ENCODE measurements at places on chromosomes 13 and 19.

- no peak for DNase-seq
Observed at GRCh38 chr13:107209824-107210722, 642.1 kb upstream of the ARGLU1 start.

GRCh38 chr19:8638078-8638619 is 7.7 kb downstream of the NFILZ start:
- no peak for DNase-seq

DNA sequence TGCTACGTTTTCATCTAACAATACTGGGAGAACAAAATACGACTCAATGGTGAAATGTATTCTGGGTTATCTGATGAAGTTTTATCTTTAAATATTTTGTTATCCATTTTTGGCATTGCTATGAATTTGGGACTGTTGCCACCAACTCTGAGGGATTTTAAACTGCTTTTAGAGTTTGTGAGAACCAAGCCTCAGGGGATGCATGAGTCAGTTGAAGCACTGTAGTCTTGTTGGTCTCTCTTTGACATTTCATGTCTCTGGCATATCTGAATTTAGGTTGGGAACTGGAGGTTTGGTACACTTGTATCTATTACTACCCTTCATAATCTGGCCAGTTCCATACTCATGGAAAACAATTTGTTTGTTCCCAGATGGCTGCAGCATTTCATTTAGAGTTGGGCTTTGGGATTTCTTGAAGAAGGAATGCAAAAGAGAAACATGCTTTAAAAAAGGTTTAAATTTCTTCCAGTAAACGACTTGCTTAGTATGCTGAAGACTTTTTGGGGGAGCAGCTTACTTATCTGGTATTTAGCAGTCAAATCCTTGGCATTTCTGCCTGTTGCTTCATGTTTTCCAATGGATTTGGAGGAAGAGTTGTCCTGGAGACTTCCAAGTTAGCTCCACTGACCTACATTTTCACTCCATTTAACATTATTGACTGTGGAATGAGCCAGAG is 28.9 kb downstream of the ARHGEF7 start:
- DNase-seq: no peak

GRCh38 chr19:39660661-39661060 is 4.9 kb downstream of the LGALS16 start:
- DNase-seq: no peak

DNA sequence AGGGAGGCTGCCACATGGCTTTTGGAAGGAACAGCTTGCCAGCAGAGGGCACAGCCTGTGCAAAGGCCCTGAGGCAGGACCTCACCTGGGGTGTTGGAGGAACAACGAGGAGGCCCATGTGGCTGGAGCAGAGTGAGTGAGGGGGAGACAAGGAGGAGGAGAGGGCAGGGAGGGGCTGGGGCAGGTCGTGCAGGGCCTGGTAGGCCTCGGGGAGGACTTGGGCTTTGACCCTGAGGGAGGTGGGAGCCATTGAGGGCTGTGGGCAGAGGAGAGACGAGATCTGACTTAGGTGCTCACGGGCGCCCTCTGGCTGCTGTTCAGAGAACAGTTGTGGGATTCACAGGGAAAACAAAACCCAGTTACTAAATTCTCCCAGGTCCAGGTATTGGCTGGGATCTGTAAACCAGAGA is 25.2 kb downstream of the ZNRF4 start:
- DNase-seq: no peak

DNA sequence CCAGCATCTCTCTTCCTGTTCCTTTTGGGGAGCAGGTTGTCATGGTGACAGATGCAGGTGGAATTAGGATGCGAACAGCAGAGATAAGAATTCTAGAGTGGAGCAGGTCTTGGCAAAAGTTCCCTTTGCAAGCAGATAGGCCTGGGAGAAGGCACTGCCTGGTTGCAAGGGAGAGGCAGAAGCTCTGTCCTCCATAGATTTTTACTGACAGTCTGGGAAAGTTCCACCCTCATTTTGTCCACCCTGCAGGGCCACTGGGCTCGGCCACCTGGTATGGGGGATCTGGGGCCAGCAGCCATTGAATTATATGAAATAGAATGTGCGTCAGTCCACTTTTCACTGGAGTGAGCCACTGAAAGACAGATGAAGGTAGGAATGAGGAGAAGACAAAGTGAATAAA is 141.7 kb downstream of the IER2 start:
- no peak for DNase-seq

DNA sequence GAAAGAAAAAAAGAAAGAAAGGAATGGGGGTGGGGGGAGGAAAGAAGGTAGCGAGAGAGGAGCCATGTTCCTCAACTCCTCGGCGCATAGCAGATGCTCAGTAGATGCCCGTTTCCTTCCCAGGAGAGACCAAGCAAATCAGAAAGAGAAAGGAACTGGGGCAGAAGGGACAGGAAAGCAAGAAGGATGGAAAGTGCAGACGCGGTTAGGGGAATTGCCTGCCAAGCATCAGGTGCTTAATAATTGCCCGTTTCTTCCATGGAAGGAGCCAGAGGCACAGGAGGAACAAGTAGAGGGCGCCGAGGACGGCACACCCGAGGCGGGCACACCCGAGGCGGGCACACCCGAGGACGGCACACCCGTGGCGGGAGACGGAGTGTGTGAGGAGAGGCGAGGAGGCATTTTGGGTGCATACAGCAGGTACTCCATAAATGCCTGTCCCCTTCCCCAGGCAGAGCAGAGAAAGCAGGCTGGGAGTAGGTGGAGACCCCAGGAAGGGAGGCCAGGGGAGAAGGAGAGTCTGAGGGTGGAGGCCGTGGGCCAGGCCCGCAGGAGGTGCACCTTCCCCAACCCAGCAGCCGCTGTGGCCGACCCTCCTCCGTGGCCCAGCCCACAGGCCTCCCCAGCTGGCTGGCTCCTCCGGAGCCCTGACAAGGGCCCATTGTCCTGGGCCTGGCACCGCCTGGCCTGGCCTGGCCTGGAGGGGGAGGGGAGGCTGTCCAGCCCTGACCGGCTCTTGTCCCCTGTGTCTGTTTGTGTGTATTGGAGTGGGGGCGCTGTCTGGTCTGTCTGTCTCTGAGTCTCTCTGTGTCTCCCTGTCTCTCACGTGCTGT is 14.6 kb downstream of the JOSD2 start:
- DNase-seq: no peak

DNA sequence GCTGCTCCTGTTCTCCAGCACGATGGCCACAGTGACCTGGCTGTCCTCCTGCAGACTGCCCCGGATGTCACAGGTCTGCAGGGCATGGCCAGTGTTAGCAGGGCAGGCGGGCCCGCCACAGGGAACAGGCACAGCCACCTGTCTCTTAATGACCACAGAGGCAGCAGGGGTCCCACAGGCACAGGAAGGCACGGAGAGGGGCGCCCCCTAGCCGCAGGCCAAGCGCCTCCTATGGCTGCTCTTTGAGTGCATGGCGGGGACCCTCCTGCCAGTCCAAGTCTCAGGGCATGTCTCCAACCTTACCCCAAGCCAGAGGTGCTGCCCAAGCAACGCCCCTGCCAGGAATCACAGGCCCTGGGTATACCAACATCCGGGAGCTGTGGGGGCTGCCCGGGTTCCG is 14.1 kb downstream of the IZUMO4 start:
- DNase-seq: no peak

DNA sequence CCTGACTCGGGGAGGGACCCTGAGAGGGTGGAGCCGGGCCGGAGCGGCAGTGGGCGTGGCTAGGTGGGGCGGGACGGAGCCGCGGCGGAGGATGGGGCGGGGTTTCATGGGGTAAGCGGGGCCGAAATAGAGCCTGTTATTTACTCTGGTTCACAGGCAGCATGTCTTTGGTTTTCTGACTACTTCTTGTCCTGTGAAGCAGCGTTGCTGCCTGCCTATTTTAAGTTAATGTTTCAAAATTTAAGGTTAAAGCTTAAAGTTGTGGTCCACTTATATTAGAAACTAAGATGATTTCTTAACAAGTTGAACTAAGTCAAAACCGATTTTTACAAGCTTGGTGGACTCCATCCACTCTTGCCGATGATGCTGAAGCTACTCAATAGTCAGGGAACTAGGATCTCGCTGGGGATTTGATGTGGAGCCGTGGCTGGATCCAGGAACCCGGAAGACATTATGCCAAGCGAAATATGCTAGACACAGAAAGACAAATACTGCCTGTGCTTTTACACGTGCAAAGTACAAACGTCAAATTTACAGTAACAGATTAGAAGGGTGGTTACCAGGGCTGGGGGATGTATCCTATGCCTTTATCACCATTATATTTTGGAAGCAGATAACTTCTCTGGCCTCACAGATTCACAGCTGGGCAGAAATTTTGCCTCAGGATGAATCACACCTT is 433 bp upstream of the ZNF616 start:
- no peak for DNase-seq

DNA sequence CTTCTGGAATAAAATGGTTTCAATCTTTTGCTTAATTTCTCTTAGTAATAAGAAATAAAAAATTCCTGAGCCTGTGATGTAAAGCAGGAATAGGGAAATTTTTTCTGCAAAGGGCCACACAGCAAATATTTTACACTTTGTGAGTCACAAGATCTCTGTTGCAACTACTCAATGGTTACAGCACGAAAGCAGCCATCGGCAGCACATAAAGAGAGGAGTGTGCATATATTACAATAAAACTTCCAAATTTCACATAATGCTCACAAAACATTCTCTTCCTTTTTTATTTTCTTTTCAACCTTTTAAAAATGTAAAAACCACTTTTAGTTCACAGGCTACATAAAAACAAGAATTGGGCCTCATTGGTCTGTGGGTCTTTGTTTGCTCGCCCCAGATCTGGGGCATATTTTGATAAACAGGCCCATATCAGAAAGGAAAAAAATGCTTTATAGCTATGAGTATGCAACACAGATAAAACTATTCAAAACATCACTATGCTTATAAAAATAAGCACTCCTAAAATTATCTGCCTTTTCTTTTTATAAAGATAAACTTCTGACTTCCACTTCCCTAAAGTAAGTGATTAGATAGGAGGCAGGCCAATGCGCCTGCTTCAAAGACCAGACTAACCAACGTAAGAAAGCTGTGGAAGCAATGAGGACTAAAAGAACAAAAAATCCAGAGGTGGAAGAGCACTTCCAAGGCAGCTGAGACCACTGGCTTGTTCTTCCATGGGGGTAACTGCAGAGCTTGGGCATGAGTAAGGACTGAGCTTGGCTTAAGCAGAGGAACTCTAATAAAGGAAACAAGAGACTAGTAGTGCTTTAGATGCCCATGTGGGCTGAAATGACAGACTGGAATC is 26.5 kb downstream of the MYCBP2 start:
- DNase-seq: no peak

GRCh38 chr19:23440791-23441190 is 45.5 kb upstream of the ZNF91 start:
- DNase-seq: no peak

- no peak for DNase-seq
Observed at GRCh38 chr19:35890113-35890650, 10.2 kb downstream of the NFKBID start.

DNA sequence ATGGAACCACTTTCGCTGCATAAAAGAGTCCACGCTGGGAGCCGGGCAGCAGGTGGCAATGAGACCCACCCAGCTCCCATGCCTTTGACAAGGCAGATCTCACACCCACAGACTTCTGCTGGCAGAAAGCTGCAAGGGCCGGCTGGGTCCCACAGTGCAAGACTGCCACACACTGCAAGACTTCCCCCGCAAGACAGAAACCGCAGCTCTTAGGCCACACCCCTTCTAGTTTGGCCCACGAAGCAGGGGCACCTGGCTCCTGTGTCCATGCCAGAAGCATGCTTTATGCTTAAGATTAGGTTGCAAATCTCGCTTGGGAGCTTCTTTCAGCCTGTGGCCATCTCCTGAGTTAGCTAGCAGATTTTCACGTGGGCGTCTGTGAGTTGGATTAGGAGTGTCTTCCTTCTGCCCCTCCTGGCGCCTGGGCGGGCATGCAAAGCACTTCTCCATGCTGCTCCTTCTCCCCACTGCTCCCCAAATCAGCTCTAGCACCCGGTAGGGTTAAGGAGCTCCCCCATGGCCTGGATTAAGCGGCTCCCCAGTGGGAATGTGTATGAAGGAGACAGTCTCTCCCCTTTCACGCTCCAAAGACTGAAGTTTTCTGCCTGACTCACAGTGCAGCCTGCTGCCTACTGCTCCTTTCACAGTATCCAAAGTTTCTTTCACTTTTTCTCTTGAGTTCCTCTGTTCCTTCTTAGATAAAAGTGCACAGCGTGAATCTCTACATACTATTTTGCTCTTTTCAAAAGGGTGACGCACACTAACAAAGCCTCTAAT is 17.7 kb downstream of the GPC6 start:
- DNase-seq: no peak

DNA sequence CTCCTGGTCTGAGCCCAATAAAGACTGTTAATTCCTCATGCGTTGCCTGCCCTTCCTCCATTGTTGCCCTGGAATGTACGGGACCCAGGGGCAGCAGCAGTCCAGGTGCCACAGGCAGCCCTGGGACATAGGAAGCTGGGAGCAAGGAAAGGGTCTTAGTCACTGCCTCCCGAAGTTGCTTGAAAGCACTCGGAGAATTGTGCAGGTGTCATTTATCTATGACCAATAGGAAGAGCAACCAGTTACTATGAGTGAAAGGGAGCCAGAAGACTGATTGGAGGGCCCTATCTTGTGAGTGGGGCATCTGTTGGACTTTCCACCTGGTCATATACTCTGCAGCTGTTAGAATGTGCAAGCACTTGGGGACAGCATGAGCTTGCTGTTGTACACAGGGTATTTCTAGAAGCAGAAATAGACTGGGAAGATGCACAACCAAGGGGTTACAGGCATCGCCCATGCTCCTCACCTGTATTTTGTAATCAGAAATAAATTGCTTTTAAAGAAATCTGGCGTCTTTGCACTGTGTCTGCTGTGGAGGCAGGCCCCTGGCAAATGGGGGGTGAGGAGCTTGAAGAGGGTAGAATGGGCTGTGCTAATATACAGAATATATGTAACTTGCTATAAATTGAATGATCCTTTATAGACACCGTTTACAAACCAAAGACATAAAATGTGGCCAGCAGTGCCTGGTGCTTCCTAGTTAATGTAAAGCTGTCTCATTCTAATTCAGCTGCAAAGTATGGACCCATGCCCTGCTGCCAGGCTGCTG is 4.2 kb upstream of the RPS11 start:
- DNase-seq: no peak

DNA sequence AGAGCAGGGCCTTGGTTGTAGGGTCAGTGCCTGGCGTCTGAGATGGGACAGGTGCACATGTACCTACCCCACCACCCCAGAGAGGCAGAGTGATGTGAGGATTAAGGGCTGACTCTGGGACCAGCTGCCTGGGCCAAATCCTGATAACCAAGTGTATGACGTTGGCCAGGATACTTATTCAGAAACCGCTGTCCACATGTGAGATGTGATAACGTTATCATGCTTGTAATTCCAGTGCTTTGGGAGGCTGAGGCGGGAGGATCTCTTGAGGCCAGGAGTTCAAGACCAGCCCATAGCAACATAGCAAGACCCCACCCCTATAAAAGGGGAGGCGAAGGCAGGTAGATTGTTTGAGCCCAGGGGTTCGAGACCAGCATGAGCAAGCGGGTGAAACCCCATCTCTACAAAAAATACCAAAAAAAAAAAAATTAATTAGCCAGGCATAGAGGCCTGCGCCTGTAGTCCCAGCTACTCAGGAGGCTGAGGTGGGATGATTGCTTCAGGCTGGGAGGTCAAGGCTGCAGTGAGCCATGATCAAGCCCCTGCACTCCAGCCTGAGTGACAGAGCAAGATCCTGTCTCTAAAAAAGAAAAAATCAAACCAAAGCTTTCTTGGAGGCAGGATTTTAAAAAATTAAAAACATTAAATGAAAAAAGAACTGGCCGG is 10.0 kb downstream of the ADGRE5 start:
- no peak for DNase-seq

Measured in stimulated activated CD8-positive, alpha-beta memory T cell treated with anti-CD3 and anti-CD28 coated beads, Interleukin-7, amount 100 ng/mL, for 1 hour (primary cell).